ENCODE measurements at places on chromosomes 1 and 21.

- no peak for DNase-seq
Observed at GRCh38 chr1:119008483-119009311, 20.6 kb upstream of the TBX15 start.

DNA sequence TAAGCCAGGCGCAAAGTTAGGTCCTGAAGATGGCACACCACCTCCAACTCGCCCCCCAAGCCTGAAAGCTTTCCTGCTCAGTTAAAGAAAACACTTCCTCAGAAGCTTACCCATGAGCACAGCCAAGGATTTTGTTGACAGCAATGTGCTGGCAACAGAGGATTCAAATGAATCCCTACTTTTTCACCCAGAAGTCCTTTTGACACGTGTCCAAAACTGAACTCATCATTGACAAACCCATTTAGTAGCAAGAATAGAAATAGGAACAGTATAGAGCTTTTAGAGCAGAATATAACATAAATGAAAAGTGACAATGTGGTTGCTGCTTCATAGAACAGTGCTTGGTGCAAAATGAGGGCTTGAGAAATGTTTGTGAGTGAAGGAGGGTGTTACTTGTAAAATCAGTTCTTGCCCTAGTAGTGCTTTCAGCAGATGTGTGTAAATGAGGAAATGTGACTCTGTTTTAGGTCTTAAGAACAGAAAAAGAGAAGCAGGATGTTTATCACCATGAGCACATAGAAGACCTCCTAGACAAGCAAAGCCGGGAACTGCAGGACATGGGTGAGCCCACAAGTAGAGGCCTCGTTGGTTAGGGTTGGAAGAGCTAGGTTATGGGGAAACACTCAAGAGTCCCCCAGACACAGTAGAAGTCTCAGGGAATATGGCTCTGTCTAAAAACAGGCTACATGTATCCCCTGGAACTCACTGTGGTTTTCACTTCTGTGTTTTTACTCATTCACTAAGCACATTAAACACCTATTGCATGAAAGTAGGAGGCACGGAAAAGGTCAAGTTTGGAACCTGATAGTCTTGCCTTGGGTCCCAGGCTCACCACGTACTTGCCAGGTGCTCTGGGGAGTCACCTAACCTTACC lies 48.6 kb upstream of the TMEM125 start:
- DNase-seq = no peak

DNA sequence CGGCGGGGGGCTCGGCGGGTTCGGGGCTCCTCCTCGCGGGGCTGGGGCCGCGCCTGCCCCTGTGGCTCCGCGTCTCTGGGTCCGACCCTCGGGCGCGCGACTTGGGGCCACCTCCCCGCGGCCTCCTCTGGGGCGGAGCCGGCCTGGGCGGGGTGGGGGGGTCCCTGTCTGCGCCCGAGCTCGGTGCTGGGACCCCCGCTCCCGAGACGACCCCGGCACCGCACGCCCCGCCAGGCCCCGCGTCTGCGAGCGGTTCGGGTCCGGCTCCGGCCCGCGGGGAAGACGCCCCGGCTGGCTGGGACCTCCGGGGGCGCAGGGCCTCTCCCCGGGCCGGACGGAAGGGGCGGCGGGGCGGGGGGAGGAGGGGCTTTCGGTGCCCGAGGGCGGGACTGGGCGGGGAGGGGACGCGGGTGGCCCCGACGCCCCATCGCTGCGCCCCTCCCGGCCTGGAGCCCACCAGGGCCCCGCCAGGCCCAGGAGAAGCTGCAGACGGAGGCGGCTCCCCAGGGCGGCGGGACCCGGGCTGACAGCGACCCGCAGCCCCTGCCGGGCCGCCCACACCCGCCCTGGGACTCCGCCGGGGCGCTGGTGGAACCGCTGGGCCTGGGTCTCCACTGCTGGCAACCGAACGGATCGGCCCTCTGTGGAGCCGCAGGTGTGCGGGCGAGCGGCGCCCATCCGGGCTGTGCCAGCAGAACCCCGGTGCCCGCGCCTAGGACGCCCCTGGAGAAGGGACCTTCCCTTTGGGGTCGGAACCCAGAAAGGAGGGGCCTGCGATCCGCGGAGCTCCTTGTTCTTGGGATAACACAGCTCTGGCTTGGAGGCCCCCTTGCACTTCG lies 610 bp downstream of the COL6A2 start:
- no peak for DNase-seq

GRCh38 chr1:41361495-41362356 lies 492 bp downstream of the FOXO6 start:
- no peak for DNase-seq
